ENCODE measurements at places on chromosomes 3 and 15. TPM values are rescaled to one million over a fixed set of nuclear protein-coding genes. Genes with fewer than 3 reads are reported as not detected.

The SHC4 gene
- 9.7 TPM for total RNA-seq

The OR4F15 gene
- not detected for total RNA-seq

The TBC1D5 gene
- 45.3 TPM for total RNA-seq

The IL17RD gene
- total RNA-seq, result 22.9 TPM

Measured in posterior vena cava (tissue), 2 donors.